ENCODE measurements at places on chromosomes 4 and X.
A peak's percentile ranks its signal among the peaks of the same experiment; 100 is the strongest.

- DNase-seq: no peak
Measured at GRCh38 chrX:85882601-85883000, 164.8 kb downstream of the CHM start.

GRCh38 chr4:107265859-107266258, 229.7 kb upstream of the DKK2 start:
- no peak for DNase-seq

- no peak for DNase-seq
Measured at GRCh38 chr4:828641-829271, 2.8 kb upstream of the CPLX1 start.

- DNase-seq: no peak
Measured at GRCh38 chrX:25663701-25664100, 474.4 kb upstream of the MAGEB18 start.

- no peak for DNase-seq
Measured at GRCh38 chr4:185825737-185826136, 13.7 kb upstream of the SORBS2 start.

DNA sequence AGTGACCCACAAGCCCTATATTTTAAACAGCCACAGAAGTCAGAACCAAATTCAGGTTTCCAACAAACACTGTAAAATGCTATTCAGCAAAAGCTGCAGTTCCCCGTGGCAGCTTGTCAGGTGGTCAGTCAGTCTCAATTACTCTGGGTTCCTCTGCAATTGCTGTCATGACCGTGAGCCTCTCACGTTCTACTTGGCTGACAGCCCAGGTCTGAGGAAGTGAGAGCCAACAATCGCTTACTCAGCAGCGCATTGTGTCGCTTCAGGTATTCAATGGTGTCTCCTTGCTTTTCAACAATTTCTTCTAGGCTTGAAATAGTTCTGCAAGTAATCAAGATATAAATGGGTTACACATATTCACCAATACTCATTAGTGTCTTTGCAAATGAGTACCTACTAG, 25.8 kb downstream of the TRIM75 start:
- peak; percentile 36 for DNase-seq

- no peak for DNase-seq
Measured at GRCh38 chrX:37468124-37468739, 103.2 kb upstream of the LANCL3 start.

- no peak for DNase-seq
Measured at GRCh38 chrX:63186137-63186536, 165.0 kb downstream of the SPIN4 start.

Measured in hypothalamus (tissue), 51 donors.